ENCODE measurements at places on chromosomes 1 and 21.
A peak's percentile ranks its signal among the peaks of the same experiment; 100 is the strongest.

DNA sequence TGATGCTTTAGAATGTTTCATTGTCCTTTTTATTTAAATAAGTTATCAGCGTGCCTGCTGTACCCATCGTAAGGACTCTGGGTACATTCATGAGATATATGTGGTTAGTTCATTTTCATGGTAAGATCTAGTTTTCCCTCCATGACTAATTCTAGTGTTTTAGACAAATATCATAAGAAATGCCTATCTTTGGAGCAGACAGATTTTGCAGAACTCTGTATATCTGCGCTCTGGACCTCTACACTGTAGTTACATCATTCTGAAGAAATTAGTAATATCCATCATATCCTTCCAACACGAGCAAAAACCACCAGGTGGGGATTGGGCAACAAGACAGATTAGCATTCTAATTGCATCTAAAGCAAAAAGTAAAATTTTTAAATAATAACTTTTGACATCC lies 499.2 kb downstream of the SETD4 start:
- no peak for DNase-seq

- no peak for DNase-seq
Measured at GRCh38 chr1:107787299-107787698, 177.7 kb downstream of the VAV3 start.

- no peak for DNase-seq
Measured at GRCh38 chr1:92755541-92756461, 29.1 kb downstream of the EVI5 start.

GRCh38 chr21:42220138-42220701 lies 1.3 kb downstream of the ABCG1 start:
- DNase-seq, result no peak

GRCh38 chr1:43315481-43315880 lies 14.7 kb downstream of the TIE1 start:
- no peak for DNase-seq

GRCh38 chr1:165443539-165444311 lies 1.2 kb downstream of the RXRG start:
- DNase-seq, result no peak

- no peak for DNase-seq
Measured at GRCh38 chr1:20978413-20978812, 191.3 kb upstream of the HP1BP3 start.

GRCh38 chr1:240555524-240555923 lies 56.4 kb downstream of the GREM2 start:
- DNase-seq, result no peak

GRCh38 chr1:205258719-205259118 lies 31.0 kb downstream of the TMCC2 start:
- no peak for DNase-seq

- DNase-seq, result peak; percentile 97
Measured at GRCh38 chr1:66271216-66271903, 262.6 kb upstream of the SGIP1 start.

- DNase-seq, result no peak
Measured at GRCh38 chr1:90725657-90726424, 8.7 kb upstream of the BARHL2 start.

DNA sequence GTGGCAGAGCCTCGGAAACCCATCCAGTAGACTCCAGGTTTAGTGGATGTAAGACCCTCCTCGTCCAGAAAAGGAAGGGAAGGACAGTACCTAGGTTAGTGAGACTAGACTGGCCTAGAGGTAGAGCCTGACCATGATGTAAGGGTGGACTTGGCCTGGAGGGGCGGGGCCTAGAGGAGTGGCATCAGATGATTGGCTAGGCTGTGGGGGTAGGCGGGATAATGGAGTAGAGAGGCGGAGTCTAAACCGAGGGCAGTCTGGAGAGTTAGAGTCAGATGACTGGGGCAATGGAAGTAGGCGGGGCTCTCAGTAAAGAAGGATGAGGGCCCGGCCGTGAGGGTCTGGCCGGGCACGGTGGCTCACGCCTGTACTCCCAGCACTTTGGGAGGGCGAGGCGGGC lies 70.1 kb downstream of the EPHB2 start:
- no peak for DNase-seq

DNA sequence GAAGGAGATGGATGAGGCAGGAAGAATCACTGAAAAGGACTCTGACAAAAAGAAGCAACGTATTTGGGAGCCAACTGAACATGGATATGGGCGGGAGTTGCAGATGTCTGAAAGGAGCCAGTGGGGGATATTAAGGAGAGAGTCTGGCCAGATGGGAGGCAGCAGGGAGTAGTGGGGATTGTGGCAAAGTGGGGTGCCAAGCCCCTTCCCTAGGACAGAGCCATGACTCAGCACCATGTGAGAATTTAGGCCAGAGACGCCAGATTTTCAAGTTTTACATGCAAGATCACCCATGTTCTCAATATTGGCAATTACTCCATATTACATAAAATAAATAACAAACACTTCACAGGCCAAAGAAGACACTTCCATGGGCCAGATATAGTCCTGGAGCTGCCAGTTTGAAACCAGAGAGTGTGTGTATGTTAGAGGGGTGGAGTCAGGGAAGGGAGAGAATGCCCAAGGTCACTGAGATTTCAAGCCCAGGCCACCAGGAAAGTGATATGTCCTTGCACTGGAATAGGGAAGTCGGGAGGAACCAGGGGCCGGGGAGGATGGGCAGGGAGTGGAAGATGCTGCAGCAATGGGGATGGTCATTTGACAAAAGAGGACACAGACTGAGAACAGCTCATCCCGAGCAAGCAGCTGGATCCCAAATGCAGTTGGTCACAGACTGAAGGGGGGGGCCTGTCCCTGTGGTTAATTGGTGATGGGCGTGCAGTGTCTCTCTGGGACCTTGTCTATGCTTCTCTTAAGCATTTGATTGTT lies 23.5 kb downstream of the TMEM51 start:
- DNase-seq, result no peak

DNA sequence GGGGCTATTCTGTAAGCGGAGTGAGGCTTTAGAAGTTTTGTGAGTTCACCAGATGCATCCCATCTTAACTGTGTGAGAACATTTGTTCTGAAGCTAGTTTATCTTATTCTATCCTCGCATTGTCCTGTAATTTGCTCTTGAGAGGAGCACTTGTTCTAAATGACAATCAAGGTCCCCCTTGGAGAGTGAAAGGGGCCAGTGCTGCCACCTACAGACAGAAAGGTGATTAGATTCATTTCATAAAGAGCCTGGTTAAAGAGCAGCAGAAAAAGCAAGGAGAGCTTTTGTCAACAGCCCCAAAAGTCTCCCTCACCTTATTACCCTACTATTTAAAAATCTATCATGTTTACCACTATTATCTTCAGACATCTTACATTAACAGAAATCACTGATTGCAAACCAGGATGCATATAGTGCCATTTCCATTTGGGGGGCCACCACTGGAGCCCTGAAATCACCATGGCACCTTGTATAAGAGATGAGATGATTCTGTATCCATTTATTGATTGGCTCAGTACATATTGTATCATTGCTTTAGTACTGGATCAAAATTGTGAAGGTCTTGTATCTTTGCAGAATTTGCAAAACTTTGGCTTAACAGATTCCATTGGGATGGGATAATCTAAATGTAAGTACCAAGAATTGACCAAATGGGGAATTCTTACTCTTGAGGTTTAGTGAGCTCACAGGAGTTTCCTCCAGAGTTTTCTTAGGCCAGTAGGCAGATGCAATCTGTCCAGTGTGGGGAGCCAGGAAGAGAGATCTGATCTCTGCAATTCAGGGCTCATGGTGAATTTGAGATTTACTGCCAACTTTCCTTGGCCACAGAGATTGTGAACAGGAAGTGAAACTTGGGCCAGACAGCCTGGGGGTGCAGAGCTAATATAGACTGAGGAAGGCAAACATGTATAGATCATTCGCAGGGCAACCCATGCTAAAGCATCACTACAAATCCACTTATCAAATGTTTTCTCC lies 64.3 kb upstream of the TRABD2B start:
- peak; percentile 33 for DNase-seq

DNA sequence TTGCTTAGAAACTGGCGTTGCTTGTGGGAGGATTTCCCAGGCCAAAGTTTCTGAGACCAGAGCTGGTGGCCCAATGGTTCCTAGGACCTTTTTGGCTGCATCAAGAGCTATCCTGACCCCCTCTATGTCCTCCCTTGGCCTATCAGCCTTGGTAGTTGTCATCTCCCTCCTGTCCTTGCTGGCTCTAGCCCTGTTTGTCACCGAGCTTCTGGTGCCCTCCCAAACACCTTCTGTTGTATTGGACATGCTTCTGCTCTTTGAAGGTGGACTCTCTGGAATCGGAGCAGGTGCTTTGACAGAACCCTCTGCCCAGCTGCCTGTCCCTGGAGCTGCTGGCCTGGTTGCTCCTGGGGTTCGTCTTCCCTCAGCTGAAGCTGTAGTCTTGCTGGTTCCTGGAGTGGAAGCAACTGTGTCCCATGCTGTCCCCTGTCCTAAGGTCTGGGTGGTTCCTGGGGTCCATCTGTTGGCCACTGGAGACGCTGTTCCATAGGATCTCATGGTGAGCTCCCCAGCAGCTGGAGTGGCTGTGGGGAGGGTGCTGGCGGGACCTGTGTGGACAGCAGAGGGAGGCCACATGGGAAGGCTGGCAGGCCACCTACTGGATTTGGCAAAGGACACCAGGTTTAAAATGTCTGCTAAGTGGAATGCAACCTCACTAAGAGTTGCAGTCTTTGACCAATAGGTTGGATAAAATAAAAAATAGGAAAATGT lies 9.4 kb downstream of the FCAMR start:
- no peak for DNase-seq

- no peak for DNase-seq
Measured at GRCh38 chr1:160547422-160547821, 24.4 kb upstream of the SLAMF6 start.

DNA sequence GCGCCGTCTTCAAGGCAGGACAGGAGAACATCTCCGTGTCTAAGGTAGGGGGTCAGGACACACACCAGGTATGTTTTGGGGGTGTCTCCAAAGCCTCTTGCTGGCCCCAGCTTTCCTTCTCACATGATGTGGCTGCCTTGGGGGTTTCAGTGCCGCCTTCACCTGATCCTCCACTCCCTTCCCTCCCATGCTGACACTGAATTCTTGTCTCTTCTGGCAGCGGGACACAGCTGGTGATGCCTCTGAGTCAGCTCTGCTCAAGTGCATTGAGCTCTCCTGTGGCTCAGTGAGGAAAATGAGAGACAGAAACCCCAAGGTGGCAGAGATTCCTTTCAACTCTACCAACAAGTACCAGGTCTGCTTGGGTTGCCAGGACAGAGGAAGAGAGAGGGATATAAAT lies 13.5 kb downstream of the ATP1A2 start:
- no peak for DNase-seq

- peak; percentile 55 for DNase-seq
Measured at GRCh38 chr1:230163205-230163604, 96.2 kb downstream of the GALNT2 start.

GRCh38 chr1:21323091-21323490 lies 32.8 kb upstream of the ECE1 start:
- no peak for DNase-seq

- DNase-seq, result no peak
Measured at GRCh38 chr1:221874285-221875003, 132.6 kb upstream of the DUSP10 start.

DNA sequence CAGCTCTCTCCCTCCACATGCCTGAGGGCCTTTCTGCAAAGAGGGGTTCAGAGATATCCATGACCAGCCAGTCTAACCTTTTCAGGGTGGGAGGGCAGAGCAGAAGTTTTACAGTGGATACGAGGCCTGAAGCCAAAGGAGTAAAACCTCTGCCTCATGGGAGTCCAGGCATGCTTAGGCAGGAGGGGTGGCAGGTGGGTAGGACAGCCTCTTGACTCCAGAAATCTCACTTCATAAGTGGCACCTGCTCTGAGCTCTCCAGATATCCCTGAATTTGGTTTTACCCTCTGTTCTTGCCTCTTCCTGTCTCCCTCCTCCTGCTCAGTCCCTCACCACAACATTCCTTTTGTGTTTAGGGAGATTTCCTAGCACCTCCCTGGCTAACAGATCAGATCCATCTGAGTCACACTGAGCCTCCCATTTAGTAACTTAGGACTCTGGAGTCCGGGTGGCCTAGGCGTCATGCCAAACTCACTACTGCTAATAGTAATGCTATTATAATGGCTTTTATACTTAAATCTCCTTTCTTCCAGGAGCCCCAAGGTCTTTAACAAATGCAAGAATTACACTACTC lies 201.0 kb downstream of the HS2ST1 start:
- peak; percentile 72 for DNase-seq

- no peak for DNase-seq
Measured at GRCh38 chr1:169513208-169513607, 27.5 kb upstream of the SLC19A2 start.

DNA sequence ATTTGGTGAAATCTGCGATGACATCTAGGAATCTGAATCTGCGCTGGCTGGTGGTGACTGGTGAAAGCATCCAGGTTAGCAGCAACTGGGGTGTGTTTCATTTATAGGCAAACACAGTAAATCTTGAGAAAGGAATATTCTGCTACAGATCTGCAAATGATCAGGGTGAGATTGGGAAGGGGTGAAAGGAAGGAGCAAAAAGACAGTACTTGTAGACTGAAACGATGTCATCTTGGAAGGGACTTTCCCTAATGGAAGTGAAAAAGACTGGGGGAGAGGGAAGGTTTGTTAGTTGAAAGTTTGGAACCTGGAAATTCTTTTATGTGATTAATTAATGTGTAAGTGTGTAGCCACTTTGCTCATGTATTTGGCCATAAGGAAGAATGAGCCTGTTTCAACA lies 228.3 kb downstream of the FMN2 start:
- no peak for DNase-seq

GRCh38 chr21:37615962-37616361 lies 249.4 kb downstream of the DYRK1A start:
- DNase-seq, result no peak

GRCh38 chr21:36384885-36385232 lies 333 bp upstream of the CHAF1B start:
- DNase-seq, result no peak

DNA sequence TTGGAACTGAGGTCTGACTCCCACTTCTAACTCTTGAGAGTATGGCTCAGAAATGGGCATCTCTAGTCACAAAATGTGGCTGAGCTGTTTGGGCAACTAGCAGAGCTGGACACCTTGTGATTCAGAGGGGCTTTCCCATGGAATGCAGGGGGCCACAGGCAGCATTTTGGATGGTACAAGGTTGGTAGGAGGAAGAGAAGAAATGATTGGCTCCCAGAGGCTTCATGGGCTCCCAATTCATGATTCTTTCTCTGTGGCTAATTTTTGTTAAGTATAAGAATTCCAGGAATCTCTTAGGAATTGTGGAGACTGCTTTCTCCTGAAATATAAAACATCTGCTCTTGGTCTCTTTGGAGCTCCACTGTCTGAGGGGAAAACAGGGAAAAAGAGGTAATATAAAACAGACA lies 49.7 kb downstream of the PBX1 start:
- no peak for DNase-seq

- DNase-seq, result no peak
Measured at GRCh38 chr1:156887317-156887716, 6.2 kb upstream of the PEAR1 start.

GRCh38 chr21:45528981-45529784 lies 13.1 kb downstream of the SLC19A1 start:
- DNase-seq, result no peak

DNA sequence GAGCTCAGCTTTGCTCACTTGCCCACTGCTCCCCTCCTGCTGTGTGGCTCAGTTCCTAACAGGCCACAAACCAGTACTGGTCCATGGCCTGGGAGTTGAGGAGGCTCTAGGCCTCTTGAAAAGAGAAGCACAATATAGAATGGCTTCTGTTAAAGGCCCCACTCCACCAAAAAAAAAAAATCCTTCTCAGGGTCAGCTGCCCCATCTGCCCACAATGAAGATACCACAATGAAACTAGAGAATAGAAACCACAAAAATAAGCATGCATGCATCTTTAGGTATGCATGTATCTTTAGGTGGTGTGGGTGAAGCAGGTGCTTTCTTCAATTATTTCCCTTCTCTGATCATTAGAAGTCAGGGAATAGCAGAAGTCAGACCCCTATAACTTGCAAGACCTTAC lies 620.4 kb upstream of the BEND5 start:
- no peak for DNase-seq
